ENCODE measurements at places on chromosomes 2 and 18. TPM values are rescaled to one million over a fixed set of nuclear protein-coding genes. Genes with fewer than 3 reads are reported as not detected.

Gene SP9
- total RNA-seq: 0.31 TPM

Gene MC2R
- total RNA-seq: not detected

DNA sequence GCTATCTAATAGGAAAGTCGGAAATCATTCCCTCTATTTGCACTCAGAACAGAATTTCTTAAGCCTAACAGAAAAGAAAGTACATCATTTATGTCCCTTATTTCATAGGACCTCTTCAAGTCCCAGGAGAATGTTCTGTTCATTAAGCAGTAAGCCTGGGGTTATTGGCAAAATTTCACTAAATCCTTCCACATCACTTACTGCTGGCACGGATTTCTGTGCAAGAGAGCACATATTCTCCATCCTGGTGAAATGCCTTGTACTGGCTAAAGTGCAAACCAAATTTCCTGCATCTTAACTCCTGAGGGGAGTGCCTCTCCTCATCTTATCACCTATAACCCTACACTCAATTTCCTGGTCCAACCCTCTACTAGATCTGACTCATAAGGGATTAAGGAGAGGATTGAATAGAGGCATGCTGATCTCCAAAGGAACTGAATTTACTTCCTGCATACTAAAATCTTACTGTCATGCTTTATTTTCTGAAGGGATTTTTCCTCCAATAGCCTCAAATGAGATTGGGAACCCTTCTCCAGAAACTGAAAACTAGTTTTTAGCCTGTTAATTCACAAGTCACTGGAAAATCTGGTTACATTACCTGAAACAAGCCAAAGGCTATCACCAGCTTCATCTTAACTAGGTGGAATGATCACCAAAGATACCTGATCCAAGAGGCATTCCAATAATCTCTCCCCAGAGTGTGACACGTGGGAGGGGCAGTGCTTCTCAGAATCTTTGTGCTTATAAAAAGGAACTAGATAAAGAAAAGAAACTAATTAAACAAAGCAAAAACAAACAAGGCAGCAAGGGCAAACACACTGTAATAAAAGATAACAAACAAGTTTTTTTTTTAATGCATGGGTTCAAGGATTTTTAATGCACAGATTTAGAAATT is 311.1 kb downstream of the NR4A2 start:
- H3K4me1 ChIP-seq: no peaks in the 10 kb centered on the region
- no peak overlapping the region for H3K27ac ChIP-seq
- no peak for DNase-seq
- no peaks in the 10 kb centered on the region for H3K36me3 ChIP-seq

GRCh38 chr2:158134655-158135054 is 33.0 kb downstream of the UPP2 start:
- DNase-seq: no peak
- H3K4me3 ChIP-seq: no peak overlapping the region
- H3K36me3 ChIP-seq: no peaks in the 10 kb centered on the region
- H3K4me1 ChIP-seq: peaks cover 8% of the 10 kb centered on the region

DNA sequence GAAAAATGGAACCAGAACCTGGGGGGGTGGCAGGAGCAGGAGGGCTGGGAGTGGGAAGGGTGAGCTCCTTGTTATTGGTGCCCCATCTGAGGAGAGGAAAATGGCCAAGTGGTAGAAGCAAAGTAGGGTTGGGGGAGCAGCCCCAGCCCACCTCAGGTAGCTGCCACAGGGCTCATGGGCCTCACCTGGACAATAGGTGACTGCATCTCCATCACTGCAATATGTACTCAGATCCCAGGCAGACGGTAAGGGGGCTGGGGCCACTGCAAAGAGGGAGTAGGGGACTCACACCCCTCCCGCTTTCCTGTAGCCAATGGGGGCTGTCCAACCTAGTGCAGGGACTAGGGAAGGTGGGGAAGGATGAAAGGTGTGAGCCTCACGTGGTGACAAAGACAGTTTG is 4.2 kb downstream of the C2orf81 start:
- H3K27ac ChIP-seq: no peak overlapping the region
- no peak for DNase-seq
- no peak overlapping the region for H3K4me3 ChIP-seq
- H3K36me3 ChIP-seq: peaks cover 3% of the 10 kb centered on the region

- H3K27ac ChIP-seq: no peak overlapping the region
- peaks cover 5% of the 10 kb centered on the region for H3K4me1 ChIP-seq
- H3K27me3 ChIP-seq: peaks cover 3% of the 10 kb centered on the region
Measured at GRCh38 chr2:165794536-165794928, 485 bp upstream of the GALNT3 start.

GRCh38 chr2:134142341-134142738 is 111.5 kb upstream of the MGAT5 start:
- H3K4me1 ChIP-seq: peaks cover 78% of the 10 kb centered on the region
- peaks cover 15% of the 10 kb centered on the region for H3K27me3 ChIP-seq
- peak overlapping the region; percentile 12 for H3K4me3 ChIP-seq

DNA sequence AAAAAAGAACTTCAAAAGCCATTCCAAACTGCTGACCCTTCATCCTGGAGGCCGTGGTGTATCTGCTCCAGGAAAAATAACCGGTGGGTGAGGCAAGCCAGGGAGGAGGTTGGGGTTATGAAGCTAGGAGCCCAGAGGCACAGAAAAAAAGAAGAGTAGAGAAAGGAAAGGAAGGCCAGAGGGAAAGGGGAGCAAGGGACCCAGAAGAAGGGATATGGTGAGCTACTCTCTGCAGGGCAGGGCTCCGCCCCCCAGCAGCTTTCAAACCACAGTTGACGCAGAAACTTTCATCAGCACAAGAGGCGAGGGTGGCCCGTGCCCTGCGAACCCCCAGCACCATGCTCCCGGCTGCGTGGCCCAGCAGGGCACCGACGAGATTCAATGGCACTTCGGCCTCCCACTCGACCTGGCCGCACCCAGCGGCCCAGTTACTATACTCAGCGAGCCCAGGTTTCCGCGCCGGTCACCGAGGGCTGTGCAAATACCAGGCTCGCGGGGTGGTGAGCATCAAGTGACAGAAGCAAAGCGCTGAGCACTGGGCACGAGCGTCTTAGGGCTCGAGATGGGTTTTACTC is 665 bp downstream of the MCM6 start:
- H3K4me1 ChIP-seq: peaks cover 12% of the 10 kb centered on the region
- H3K27ac ChIP-seq: peak overlapping the region; percentile 37
- peak; percentile 38 for DNase-seq
- peak overlapping the region; percentile 94 for H3K4me3 ChIP-seq

GRCh38 chr2:153601812-153602211 is 123.2 kb upstream of the RPRM start:
- no peak overlapping the region for H3K4me3 ChIP-seq
- H3K4me1 ChIP-seq: no peaks in the 10 kb centered on the region
- no peaks in the 10 kb centered on the region for H3K36me3 ChIP-seq
- no peak overlapping the region for H3K27ac ChIP-seq
- DNase-seq: no peak

Data from endothelial cell (in vitro differentiated cells).